ENCODE measurements at places on chromosomes 5 and 9. TPM values are rescaled to one million over a fixed set of nuclear protein-coding genes. Genes with fewer than 3 reads are reported as not detected.

Gene CDX1
- not detected for total RNA-seq

DNA sequence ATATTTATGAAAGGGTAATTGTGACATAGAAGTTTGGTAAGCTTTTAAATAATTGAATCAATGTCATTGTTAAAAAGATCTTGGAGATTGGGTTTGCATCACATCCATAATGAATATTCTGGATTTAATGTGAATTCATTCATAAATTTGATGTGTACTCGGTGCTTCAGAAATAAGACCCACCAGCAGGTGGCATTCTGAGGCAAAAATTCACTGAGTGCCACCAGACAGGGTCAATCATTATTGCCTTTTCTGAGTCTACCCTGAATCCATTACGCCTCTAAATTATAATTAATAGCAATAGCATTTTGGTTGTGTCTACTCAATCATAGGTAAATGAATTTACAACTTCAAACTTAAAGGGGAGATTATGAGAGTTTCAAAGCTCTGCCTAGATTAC, 1.0 kb downstream of the TRPC7 start:
- DNase-seq, result no peak

- no peak for DNase-seq
Observed at GRCh38 chr5:158970569-158971014, 129.1 kb downstream of the EBF1 start.

- no peak for DNase-seq
Observed at GRCh38 chr5:34928267-34928666, 1.1 kb upstream of the DNAJC21 start.

- no peak for DNase-seq
Observed at GRCh38 chr5:150342583-150342982, 14.9 kb upstream of the TCOF1 start.

Gene TUSC1
- 15.4 TPM for total RNA-seq

Gene SLC6A18
- not detected for total RNA-seq
